ENCODE measurements at places on chromosomes 2 and 18.

DNA sequence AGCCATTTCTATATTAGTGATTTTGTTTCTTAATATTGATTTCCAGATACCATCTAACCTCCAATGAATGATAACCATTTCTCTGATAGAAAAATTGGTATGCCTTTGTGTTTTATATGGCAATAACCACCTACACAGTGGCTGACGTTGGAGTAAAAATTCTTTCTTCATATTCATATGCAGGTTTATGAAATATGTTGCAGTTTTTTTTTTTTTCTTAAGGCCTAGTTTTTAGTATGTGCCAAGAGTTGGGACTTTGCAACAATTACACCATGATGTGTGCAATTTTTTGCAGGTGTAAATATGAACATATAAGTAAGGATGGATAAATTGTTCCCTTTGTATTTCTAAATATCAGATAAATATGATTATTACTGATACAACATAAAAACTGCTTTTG, 163.2 kb upstream of the MYO3B start:
- DNase-seq: no peak

DNA sequence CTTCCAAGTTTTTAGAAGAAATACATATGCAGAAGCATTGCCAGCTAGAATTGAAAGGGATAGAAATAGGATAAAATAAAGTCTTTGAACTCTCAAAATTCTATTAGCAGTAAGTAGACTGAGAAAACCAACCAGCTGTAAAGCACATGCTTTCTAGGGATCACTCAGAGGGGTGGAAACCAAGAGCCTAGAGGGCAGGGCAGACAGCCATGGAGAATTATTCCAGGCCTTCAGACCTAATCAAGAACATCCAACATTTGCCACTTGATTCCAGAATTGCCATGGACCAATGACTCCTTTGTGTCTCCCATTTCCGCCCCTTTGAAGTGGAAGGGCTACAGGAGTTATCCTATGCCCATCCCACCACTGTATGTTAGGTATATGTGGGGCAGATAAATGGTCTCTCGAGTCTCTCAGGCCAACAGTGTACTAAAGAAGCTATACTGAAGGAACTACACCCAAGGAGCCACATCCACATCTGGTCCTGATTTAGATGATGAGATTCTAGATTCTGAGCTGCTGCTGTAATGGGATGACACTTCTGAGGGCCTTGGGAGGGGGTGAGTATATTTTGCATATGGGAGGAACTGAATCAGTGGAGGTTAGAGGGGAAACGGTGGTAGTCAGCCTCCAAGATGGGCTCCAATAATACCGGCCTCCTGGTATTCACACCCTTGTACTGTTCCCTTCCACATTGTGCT, 4.0 kb downstream of the FARSB start:
- no peak for DNase-seq

DNA sequence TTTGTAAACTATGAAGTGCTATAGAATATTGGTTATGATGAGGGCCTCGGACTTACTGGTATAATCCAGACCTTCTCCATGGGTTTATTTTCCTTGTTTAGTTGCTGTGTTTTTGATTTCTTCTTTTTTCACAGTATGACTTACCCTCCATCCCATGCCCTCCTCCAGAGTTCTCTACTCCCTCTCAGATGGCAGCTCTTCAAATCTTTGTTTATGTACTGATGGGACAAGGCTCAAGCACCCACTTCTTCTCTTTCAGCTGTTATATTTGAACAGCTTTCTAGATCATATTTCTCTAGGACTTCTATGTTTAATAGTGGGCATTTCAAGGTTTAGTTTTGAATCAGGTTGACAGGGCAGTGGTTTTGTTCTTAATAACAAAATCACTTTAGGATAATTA, 43.9 kb downstream of the CLIP4 start:
- no peak for DNase-seq

DNA sequence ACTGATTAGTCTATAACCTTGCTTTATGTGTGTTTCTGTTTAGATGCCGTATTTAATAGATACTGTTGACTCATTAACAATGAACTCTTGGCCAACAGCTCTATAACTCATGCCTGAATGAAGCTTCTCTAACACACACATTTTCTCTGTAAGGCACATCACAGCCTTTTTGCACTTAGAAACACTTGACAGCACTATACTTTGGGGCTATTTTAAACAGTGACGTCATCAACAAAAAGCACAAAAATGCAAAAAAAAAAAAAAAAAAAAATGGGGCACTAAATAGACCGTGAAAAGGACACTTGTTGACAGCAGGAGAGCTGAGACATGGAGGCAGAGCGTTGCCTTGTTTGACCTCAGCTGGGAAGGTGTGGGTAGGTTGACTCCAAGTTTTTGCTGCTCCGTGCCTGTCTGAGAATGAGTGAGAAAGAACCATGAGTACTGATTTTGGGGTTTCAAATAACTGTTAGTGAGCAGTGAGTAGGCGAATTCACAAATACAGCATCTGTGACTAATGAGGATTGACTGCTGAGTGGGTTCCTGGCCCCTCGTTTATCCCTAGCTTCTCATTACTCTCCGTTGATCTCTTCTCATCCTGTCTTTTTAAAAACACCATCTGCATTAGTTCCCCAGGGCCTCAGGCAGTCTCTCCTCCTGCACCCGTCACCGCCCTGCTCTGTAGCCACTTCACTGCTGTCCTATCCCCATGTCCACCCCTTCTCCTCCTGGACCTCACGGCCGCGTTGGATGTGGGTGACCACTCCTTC, 24.4 kb downstream of the SPP2 start:
- no peak for DNase-seq

DNA sequence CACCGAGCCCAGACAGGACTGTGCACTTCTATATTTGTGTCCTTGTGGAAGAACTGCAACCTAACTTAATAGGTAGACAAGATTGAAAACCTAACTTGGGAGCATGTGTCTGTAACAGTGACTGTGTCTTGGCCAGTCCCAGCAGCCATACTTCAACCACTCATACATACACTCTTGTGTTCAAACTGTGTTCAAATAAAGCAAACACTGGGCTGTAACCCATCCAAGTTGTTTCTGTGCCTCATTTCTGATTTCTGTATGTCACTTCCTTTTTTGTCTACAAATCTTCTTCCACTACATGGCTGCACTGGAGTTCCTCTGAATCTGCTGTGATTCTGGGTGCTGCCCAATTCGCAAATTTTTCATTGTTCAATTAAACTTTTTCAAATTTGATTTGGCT, 31.0 kb downstream of the MSGN1 start:
- DNase-seq: no peak

GRCh38 chr2:176133389-176133788, 3.9 kb downstream of the HOXD8 start:
- no peak for DNase-seq
